ENCODE measurements at places on chromosomes 16 and 17.

DNA sequence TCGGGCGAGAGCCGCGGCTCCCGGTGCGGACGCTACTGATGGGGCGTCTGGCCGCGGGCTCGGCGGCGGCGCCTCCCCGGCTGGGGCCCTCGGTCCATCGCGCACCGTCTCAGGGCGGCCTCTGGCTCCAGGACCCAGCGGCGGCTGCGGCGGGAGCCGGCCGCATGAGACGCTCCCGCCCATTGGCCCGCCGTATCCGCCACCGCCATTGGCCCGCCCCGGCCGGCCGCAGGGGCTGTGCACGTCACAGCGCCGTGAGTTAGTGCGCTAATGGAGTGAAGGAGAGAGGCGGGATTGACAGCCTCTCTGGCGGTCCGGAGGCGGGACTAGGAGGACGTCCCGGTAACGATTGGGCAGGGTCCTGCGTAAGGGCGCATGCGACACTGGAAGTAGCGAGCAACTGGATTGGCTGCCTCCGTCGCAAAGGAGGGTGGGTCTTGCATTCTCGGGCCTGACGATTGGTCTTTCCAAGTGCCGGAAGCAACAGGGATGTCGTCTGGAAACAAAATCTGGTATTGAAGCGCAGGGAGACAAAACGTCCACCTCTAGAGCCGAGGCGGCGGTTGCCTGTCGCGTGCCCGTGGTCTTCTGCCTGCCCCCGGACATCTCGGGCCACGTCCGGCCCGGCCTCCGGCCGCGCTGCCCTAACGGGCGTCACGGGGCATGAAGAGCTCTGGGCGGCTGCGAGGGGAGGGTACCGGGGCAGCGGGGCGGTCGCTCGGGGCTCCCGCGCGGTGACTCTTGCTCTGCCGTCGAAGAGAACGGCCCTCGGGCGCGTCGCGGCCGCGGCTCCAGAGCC lies at the start of gene ANKRD11:
ANKRD11 (minus strand) TSS at position 123 of the 799 bp plus-strand sequence. CDS start 173,542 bp downstream, outside the sequence.
- DNase-seq = peak; percentile 100

DNA sequence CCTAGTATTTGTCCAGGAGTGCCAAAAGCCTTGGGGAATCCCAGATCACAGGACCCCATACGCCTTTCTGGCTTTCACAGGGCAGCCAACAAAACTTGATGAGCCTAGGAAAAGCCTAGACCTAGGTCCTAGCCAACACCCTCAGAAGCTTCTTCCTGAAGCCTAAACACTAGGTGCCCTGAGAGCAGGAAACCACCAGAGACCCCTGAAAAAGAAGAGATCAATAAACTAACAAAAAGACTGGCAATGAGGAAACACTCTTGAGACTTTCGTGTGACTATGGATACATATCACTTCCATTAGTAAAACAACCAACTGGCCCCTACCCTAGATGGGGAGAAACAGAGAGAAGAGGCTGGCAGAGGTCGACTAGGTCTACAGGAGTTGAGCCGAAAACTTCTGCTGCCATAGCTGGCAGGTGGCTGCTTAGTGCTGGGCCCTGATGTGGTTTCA lies 1.2 kb downstream of the ORMDL3 start:
- no peak for DNase-seq

DNA sequence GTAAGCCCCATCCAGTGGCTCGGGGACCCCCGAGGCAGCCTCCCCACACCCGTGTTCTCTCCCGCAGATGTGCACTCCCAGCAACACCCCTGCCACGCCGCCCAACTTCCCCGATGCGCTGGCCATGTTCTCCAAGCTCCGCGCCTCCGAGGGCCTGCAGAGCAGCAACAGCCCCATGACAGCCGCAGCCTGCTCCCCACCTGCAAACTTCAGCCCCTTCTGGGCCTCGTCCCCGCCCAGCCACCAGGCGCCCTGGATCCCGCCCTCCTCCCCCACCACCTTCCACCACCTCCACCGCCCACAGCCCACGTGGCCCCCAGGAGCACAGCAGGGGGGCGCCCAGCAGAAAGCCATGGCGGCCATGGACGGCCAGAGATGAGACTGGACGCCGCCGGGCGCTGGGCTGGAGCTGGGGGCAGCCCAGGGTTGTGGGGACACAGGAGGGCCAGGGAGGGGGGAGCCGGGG lies 5.0 kb downstream of the UBALD2 start:
- DNase-seq = no peak

GRCh38 chr17:58318065-58318481 lies 10.5 kb downstream of the TSPOAP1 start:
- DNase-seq = no peak

GRCh38 chr16:89629827-89630610 lies 16.6 kb downstream of the DPEP1 start:
- DNase-seq = no peak

- peak; percentile 90 for DNase-seq
Measured at GRCh38 chr17:10178506-10178991, 19.9 kb downstream of the GAS7 start.

DNA sequence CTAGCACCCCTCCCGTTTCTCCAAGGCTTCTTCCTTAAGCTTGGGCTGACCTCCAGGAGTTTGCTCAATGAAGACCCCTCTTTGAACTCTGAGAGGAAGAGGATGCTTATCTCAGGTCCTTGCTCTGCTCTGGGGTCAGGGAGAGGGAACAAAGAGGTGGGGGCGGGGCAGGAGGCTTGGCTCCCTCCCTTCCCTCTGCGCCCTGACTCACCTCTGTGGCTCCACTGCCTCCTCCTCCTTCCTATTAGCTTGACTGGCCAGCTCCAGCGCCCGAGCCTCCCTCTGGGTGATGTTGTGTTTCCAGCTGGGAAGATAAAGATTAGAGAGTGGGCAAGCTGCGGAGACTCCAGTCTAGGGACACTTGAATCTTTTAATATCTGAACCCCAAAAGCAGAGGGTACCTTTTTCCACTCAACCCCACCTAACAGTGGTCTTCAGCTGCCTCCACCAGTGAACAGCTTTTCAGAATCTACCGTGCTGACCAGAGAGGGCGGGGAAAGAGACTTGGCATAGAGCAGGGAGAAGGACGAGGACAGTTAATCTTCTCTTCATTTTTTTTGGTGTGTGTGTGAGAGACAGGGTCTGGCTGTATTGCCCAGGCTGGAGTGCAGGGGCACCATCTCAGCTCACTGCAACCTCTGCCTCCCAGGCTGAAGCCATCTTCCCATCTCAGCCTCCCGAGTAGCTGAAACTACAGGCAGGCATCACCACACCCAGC lies 6.7 kb downstream of the GIP start:
- peak; percentile 57 for DNase-seq

DNA sequence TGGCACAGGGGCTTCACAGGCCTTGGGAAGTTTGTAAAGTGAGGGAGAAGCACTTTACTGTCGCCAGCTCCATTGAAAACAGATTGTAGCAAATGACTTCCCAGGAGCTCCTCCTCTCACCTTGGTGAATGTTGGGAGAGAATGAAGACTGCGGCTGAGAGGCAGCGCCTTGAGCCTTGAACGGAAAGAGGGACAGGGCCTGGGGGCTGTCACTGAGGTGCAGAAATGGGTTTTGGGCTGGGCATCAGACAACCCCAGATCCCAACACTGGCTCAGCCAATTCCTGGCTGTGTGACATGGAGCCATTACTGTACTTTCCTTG lies 603 bp upstream of the MRTFB start:
- no peak for DNase-seq

DNA sequence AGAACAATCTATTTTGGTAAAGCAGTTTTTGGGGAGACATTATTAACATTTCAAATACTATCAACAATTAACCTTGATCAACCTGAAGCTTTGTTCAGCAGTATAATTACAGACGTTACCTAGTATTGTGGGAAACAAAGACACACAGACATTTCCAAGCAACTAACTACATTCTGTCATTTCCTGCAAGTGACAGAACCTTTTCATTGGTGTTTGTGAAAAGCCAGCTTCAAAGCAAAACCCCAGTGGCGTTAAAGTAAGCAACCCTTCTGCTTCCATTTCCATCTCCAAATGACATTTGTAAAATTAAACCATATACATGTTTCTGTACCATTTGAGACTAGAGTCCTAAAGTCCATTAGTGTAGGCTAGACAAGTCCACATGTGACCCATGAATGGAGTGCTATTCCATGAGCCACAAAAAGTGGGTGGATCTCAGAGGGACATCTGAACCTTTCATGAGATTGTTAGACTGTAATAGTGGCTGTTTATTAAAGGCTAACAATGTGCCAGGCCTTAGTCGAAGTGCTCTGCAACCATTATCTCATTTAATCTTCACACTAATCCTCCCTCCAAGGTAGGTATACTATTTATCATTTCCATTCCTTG lies 101.2 kb downstream of the SSH2 start:
- no peak for DNase-seq

GRCh38 chr16:57680842-57681375 lies 12.8 kb downstream of the ADGRG3 start:
- DNase-seq = no peak

GRCh38 chr17:67517325-67517724 lies 140.2 kb downstream of the PITPNC1 start:
- DNase-seq = no peak

- peak; percentile 10 for DNase-seq
Measured at GRCh38 chr17:55005520-55005919, 37.0 kb downstream of the STXBP4 start.

DNA sequence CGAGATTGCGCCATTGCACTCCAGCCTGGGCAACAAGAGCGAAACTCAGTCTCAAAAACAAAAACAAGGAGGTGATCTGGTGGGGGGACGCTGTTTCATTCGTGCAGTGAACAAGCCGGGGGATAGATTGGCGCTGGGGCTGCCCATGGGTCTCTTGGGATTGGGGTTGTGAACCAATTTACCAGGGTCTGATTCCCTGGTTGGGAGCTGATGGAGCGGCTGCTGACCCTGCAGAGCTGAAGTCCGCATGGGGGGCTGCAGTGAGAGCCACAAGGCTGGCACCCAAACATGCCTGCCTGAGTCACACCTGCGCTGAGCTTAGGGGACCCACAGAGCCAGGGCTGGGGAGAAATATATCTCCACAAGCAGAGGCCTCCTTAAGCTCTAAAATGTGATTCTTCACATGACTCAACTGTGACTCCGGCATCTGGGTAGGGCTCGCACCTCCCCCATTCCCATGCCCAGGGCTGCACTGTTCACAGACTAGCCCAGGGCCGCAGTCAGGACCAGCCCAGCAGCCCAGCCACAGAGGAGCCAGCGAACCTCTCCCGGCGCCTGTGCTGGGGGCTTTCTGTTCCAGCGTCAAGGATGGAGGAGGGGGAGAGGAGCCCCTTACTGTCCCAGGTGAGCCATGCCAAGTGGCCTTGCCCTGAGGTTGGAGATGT lies 5.0 kb downstream of the TSPAN10 start:
- peak; percentile 77 for DNase-seq

DNA sequence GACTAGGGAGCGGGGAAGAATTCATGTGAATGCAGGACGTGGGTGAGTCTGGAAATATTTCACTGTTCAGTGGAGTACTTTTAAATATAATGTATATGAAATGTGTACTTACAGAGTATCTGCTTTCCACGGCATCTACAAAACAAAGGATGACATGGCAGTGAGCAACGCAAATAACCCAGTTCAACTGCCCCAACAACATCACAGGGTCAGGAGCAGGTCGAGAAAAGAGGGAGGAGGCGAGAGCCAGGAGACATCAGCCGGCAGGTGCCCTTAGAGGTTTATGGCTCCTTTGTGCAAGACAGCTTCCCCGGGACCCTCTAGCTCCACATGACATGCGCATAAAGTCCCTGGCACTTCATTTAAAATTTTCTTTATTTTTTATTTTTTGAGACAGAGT lies 61.1 kb downstream of the PECAM1 start:
- no peak for DNase-seq

DNA sequence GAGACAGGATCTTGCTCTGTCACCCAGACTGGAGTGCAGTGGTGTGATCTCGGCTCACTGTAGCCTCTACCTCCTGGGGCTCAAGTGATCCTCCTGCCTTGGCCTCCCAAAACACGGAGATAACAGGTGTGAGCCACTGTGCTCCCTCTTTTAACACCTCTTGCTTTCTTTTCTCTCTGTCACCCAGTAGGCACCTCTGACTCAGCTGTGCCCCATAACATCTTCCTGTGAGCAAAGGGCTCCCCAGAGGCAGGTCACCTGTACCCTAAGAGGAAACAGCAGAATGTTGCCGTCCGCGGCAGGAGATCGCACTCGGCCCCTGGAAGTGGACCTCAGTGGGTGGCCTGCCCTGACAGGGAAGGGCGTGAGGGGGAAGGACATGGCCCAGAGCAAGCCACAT lies 918 bp upstream of the NLRC3 start:
- no peak for DNase-seq

- DNase-seq = no peak
Measured at GRCh38 chr16:620700-621525, 9.9 kb upstream of the WFIKKN1 start.

DNA sequence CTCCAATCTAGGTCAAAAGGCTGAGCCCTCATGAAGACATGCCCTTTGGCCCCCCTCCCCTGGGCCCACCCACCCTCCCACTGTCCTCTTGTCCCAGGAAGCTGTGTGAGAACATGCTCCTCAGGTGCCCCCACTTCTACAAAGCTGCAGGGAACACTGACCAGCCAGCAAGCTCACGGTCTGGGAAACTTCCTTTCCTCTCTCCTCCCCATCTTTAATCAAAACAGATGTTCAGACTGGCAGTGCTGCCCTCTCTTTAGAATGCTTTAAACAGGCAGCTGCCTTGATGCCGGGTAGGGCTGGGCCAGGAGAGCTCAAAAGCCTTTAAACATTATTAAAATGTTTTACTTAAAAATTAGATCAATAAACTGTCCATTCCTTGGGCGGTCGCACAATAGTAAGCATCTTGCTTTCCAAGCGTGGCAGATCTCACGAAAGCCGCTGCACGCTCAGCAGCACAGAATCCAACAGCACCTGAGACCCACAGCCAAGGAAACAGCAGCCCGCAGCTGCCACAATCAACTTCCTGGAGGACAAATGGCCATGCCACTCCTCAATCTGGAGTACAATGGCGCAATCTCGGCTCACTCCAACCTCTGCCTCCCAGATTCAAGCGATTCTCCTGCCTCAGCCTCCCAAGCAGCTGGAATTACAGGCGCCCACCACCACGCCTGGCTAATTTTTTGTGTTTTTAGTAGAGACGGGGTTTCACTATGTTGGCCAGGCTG lies 399.2 kb downstream of the SLC39A11 start:
- no peak for DNase-seq

- no peak for DNase-seq
Measured at GRCh38 chr17:72687886-72688285, 404.6 kb downstream of the SLC39A11 start.

DNA sequence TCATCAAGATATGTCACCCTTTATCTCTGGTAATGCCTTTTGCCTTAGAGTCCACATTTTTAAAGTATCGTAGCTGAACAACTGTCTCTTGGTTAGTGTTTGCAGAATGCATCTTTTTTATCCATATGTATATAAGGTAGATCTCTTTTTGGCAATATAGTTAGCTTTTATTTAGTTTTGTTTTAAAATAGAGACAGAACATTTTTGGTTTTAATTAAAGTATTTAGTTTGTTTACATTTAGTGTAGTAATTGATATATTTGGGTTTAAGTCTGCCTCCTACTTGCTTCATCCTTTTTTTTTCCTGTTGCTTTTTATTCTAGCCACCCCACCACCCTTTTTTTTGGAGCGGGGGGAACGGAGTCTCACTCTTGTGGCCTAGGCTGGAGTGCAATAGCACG lies 184.6 kb upstream of the CHMP6 start:
- no peak for DNase-seq

GRCh38 chr16:51967646-51968045 lies 579.3 kb downstream of the TOX3 start:
- no peak for DNase-seq

Measured in fibroblast of skin of right quadriceps (primary cell).